Naive thymus-derived CD4-positive, alpha-beta T cell (primary cell): ENCODE measurements at places on chromosomes 12 and 14.

GRCh38 chr14:82731526-82731925 is 1197.9 kb upstream of the SEL1L start:
- no peak for DNase-seq

DNA sequence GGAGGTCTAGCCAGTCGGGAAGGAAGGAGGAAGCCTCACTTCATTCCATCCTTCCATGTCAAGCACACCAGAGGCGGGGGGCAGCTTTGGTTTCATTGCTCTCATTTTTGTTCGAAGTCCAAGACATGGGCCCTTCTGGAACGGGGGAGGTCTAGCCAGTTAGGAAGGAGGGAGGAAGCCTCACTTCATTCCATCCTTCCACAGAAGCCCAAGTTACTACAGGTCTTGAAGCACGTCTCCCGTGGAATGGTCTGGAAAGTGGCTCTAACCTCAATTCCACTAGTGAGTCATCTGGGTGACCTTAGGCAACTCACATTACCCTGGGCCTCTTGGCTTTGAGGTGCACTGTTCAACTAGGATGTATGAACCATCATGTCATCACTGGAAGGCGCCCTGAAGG is 156.3 kb downstream of the NTF3 start:
- no peak for DNase-seq

DNA sequence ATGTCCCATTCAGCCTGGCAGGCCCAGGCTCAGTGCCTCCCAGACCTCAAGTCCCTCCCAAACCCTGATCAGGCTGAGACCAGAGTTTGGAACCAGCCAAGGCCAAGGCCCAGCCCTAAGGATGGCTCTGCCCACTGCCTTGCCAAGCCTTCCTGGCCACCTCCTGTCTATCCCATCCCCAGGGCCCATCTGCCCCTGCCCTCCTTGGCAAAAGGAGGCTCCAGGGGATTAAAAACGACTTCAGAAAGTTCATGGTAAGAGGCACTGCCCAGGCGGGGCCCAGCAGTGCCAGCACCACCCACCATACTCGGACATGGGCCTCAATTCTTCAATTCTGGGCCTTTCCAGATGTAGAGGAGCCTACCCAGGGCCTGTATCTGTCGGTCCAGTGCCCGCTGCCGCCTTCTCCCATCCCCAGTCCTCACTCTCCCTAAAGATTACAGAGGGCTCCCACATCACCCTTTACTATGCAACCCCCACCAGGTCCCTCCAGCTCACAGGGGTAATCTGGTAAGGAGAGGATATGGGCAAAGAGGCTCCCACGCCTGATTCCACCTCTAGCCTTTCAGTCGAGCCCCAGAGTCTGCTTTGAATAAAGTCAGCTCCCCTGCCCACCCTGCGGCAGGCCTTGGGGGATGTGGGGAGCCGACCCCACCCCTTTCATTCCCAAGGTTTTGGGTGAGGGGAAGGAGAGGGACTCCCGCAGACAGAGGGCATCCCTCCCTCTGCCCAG is 932 bp downstream of the ADCY6 start:
- DNase-seq: no peak

GRCh38 chr12:89939522-89940215 is 231.0 kb upstream of the ATP2B1 start:
- DNase-seq: no peak

DNA sequence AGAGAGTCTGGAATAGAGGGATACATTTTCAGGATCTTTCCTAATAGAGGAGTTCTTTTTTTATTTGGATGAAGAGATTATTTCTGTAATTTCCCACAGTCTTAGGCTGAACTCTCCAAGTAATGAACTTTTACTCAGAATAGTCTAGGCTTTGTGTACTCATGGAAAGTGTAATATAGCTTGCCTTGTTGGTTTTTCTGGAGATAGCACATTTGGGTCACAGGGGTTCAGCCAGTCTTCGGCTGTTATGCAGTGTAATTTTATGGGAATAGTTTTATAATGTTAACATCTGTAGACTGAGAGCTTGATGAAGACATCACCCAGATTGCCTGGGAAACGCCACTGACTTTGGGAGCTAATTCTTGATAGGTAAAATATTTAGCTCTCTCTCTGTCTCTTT is 450.8 kb downstream of the RAD51B start:
- DNase-seq: no peak

GRCh38 chr14:84343656-84344055 is 1186.3 kb upstream of the FLRT2 start:
- DNase-seq: no peak

DNA sequence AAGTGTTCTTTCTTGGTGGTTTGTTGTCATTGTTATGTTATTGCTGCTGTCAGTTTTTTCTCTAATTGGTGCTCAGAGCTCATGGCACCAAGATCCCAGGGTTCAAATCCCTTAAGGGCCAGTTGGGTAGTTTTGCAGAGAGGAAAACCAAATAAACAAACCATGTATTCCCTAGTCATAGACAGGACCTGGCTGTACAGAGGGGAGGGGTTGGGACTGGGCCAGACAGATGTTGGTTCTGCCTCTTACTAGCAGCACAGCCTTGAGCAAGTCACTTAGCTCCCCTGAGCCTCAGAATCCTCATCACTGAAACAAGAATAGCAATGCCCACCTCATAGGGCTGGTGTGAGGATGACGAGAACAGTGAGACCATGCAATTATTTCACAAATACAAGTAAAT is 53.4 kb downstream of the LTBP2 start:
- DNase-seq: no peak

- no peak for DNase-seq
These were observed 57.8 kb downstream of the CIT start for GRCh38 chr12:119819322-119819721.

GRCh38 chr12:30378307-30378706 is 317.4 kb downstream of the IPO8 start:
- DNase-seq: no peak

DNA sequence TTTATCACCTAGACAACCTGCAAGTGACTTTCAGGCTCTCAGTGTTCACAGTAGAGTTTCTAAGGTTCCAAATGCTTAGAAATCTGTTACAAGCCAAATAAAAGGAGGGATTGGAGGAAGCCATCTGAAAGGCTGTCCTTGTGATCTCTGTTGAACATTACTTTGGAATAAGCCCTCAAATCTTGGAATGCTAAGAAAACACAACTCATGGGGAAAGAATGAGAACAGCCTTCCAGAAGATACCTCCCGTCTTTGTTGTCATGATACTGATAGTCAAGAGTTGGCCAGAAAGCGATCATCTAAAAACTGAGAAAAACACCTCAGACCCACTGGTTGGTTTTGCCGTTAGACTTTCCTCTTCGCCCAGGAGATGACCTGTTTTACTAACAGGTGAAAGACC is 44.4 kb upstream of the KCNK13 start:
- no peak for DNase-seq
